ENCODE measurements at places on chromosomes 7 and 10.

GRCh38 chr10:4217653-4218052 is 432.6 kb upstream of the KLF6 start:
- no peak for DNase-seq

- DNase-seq: peak; percentile 73
Observed at GRCh38 chr10:17025444-17026295, 103.9 kb downstream of the CUBN start.

- DNase-seq: no peak
Observed at GRCh38 chr7:139629392-139630082, 106.1 kb downstream of the CLEC2L start.

- no peak for DNase-seq
Observed at GRCh38 chr7:26265065-26265464, 26.6 kb upstream of the SNX10 start.

DNA sequence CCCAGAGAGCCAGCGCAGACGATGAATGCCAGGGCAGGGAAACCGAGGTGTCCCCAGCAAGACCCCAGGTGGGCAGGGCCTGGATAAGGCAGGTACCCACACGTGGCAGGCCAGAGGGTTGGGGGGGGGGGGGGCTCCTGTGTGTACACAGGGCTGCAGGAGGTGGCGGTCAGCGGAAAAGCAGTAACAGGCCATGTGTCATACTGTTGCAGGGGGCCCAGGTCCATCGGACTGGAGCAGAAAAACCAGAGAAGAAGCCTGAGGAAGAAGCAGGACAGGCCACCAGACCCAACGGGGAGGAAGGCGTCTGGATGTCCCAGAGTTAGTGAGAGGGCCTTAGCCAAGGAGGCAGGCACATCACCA is 116.3 kb downstream of the MAD1L1 start:
- DNase-seq: no peak

DNA sequence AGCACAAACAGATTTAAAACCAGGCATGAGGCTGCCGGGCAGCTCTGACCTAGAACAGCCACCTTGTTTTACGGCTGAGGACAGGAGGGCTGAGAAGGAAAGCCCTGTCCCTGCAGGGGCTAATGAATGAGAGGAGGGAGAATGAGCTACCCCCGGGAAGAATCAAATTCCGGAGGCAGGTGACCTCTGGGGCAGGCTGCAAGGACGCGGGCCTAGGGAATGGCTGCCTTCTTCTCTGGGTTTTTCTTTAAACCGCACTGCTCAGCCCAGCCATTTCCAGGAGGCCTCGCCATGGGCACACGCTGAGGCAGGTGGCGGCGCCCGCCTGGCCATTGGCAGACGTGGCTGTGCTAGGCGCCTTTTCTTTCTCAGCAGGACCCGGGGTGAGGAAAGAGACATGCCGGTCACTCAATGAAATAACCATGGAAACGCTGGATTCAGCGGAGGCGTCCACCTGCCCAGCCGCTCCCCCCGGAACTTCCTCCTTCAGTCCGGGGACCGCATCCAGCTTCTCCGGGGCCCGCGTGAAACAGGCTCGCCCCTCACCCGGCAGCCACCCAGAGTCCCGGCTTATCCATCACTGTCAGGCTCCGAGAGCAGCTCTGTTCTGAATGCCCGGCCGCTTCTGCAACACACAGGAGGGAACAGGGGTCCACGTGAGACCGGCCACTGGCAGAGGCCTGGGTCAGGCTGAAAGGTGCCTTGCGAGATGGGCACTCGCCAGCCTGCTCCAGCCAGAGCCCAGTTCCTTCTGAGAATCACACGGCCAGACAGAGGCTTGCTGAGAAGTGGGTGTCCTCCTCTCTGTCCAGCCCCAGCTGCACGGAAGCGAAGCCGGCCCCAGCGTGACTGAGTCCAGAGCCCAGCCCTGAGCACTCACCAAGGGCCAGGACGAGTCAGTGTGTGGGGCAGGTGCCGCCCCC is 82.1 kb downstream of the PDGFA start:
- no peak for DNase-seq

DNA sequence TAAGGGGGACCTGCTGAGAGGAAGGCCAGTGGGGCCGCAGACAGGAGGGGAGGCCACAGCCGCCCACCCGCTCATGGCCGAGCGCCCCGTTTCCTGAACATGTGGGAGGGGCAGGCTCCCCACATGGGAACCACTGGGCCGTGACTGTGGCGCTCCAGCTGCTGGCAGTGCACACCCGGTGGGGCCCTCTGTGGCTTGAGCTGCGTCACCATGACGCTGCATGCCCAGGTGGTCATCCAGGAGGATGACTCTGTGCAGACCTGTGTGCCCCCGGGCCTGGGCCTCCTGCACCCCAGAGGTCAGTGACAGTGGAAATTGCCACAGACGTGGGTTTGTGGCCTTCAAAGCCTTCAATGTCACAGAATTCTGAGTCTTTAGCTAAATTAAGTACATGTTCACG is 85.1 kb downstream of the MGMT start:
- DNase-seq: no peak

DNA sequence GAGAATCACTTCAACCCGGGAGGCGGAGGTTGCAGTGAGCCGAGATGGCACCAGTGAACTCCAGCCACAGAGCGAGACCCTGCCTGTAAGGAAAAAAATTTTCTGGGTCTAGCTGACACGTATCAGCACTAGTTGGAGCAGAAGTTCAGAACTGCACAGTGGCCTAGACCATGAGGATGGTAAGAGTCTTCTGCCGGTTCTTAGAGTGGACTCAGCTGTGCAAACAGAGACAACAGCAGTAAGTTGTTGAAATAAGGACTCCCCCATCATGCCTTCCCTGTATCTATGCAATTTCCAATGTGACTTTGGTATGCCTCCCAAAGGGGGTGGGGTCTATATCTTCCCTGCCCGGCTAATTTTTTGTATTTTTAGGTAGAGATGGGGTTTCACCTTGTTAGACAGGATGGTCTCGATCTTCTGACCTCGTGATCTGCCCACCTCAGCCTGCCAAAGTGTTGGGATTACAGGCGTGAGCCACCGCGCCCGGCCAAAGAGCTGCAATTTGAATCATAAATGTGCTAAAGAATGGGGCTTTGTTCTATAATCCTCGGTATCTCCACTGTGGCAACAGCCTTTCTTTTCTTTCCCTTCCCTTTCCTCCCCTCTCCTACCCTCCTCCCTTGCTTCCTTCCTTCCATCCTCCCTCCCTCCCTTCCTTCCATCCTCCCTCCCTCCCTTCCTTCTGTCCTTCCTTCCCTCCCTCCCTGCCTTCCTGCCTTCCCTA is 14.5 kb upstream of the RNF216 start:
- no peak for DNase-seq

DNA sequence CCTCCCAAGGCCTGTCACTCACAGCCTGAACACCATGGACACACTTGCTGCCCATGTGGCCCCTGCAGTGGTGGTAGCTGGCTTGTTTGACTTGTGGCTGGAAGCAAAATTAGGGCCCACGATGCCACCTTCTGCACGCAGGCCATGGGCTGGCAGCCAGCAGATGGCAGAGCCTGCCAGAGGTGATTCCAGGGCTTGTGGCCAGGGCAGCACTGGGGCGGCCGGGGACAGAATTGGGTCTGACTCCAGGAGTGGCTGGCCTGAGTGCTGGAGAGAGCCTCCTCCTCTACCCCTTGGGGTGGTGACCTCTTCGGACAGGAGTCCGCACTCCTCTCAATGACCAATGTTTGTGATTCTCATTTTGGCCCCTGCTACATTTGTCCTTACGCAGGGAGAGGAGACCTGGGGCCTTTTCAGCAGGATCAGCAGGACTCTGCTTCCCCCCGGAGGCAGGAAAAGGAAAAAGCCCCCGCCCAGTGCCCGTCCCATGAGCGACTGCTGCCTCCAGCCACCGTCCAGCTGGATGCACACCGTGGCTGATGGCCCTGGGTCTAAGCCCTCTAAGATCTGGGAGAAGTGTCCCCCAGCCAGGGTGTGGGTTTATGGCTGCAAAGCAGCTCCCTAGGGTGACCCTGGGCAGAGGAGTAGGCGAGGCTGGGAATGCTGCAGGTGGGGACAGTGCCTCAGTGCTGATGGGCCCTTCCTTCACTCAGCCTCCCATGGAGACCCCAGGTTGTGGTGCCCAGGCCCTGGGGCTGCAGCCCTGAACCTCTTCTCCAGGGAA is 26.5 kb downstream of the DNAJB12 start:
- no peak for DNase-seq

- no peak for DNase-seq
Observed at GRCh38 chr7:50497968-50498367, 47.8 kb upstream of the FIGNL1 start.

DNA sequence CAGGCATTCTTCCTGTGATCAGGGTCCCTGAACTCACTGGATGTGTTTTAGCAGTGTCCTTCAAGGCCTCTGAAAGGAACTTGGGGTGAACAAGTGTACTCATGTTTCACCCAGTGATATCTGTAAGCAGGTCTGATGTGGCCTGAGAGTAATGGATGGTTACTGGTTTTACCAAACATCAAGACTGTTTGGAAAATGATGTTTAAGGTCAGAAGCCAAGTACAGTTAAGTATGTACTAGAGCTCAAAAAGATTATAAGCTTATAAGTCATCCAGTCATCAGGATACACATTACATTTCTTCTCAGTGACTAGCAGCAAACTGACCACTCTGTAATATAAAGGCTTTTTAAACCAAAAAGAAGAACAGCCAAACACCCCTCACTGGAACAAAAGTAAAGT is 79.8 kb upstream of the PTN start:
- no peak for DNase-seq

DNA sequence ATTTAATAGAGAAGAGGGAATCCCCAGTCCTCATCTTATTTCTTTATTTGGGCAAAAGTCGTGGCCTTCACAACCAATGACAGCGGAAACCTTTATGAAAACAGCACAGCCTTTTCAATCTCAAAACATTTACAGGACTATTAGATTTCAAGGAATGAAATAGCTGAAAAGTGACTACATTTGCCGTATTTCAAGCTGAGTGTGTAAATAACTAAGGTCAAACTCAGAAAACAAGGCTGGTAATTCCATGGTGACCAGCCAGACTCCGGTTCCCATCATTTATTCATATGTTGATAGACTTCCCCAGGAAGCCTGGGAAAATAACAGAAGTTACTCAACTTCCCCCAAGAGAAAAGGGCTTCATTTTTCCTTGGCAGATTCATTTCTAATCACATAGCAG is 457.3 kb upstream of the NFE2L3 start:
- no peak for DNase-seq

DNA sequence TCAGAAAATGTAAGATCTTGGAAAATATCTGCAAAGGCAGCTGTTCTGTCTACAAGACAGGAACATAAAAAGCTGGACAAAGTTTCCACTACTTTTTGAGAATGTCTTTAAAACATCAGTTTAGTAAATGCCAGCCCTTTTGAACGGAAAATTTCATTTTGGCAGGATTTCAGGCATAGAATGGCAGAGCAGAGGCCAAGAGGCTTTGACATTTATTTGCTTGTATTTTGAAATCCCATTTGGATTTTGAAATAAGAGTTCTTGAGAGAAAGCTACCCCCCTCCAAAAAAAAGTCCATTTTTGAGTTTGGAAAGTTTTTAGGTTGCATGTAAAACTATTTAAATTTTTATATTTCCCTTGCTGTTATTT is 3.1 kb upstream of the ETV1 start:
- DNase-seq: no peak

- no peak for DNase-seq
Observed at GRCh38 chr10:97851341-97852001, 1.8 kb downstream of the GOLGA7B start.

GRCh38 chr7:149768931-149769330 is 4.5 kb downstream of the ZNF467 start:
- no peak for DNase-seq

- DNase-seq: no peak
Observed at GRCh38 chr7:133805426-133805825, 321.7 kb upstream of the LRGUK start.

- DNase-seq: no peak
Observed at GRCh38 chr7:114504586-114504985, 90.0 kb downstream of the FOXP2 start.

DNA sequence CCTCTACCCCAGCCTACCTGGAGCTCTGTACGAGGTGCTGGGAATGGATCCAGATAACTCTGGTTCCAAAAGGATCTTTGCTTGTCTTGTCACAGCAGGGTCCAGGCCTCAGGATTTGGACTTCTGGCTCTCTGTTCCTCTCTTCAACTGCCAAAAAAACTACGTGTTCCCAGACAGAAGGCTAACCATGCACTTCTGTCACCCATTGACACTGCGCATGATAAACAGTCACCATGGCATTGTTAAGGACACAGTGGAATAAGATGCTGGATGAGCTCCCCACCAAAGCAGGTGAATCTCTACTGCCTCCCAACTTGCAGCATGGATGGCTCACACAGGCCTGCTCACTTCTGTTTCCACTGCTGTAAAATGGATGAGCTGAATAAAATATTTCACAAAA is 637.9 kb downstream of the TNS3 start:
- no peak for DNase-seq

GRCh38 chr10:104659809-104660208 is 18.7 kb downstream of the SORCS3 start:
- no peak for DNase-seq

- DNase-seq: no peak
Observed at GRCh38 chr7:137492889-137493288, 149.4 kb upstream of the PTN start.
